ENCODE measurements at places on chromosomes 1 and 21.

- DNase-seq, result no peak
Observed at GRCh38 chr21:45383615-45384201, 21.3 kb upstream of the COL18A1 start.

DNA sequence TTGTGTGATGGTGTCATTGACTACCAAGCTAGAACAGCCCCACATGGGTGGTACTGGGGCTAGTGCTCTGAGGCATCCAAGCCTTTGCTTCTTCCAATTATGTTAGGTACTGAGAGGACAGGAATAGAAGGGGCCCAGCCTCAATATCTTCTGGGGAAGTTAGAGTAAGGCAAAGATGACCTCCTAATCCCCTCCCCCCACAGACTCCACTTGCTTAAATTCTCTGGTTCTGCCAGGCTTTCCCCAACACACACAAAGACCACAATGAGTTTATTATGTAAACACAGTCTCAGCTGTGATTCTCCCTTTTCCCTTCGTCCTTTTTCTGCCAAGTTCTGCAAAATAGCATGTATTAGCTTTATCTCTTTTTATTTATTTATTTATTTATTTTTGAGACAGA is 3.1 kb upstream of the TACSTD2 start:
- no peak for DNase-seq

- DNase-seq, result no peak
Observed at GRCh38 chr1:53595906-53596305, 136.7 kb downstream of the DMRTB1 start.

DNA sequence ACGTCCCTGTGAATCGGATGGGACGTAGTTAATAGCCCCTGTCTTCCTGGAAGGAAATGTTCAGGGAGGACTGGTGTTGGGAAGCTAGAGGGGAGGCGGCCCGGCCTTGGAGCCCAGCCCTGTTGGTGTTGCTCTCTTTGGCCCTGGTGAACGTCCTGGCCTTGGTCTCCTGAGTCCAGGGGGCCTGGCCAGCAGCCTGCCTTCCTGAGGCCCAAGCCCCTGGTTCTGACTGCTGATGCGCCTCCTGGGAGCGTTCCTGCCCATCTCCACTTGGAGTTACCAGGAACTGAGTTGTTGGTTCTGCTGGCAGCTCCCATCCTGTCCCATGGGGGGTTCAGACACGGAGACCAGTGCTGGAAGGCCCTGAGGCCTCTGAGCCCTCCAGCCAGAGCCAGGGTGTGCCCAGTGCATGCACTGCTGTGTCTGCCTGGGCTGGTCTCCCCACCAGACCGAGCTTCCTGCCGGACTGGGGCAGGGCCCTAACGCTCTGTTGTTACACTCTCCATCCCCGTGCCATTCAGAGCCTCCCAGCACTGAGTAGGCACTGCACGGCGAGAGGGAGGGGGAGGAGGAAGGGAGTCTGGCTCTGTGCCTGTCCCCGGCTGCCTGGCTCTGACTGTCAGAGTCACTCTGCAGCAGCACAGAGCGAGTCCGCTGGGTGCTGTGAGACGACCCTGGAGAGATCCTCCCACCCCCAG is 382.5 kb upstream of the VAMP3 start:
- no peak for DNase-seq

DNA sequence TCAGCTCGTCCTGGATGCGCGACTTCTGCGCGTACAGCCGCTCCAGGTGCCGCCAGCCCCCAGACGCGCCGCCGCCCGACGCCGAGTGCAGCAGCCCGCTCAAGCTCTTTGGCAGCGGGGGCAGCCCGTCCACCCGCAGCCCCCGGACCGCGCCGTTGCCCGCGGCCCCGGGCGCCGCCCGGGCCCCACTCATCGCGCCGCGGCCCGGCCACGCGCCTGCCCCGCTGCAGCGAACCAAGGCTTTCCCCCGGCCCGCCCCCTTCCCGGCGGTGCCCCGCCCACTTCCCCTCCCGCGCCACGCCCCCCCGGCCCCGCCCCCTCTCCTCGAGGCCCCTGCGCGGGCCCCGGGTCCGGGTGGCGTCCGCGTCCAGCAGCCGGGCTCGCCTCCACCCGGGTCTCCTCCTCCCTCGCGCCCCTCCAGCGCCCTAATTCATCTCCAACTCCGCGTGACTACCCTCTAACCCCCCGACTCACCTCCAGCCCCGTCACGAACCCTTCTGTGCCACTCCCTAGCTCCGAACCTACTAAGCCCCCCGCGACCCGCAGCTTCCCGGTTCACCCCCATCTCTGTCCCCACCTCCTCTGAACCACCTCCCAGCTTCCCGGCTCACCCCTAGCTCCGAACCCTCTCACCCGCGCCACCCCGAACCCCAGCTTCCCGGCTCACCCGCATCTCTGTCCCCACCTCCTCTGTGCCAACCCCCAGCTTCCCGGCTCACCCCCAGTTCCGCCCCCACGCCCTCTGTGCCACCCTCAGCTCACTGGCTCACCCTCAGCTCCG is at the start of gene FAM89A:
Gene FAM89A (minus strand): TSS at position 236 of the 781 bp plus-strand sequence. CDS start 43 bp downstream, at position 193.
- peak; percentile 68 for DNase-seq

GRCh38 chr21:29181799-29182470 is 51.5 kb downstream of the MAP3K7CL start:
- DNase-seq, result no peak

DNA sequence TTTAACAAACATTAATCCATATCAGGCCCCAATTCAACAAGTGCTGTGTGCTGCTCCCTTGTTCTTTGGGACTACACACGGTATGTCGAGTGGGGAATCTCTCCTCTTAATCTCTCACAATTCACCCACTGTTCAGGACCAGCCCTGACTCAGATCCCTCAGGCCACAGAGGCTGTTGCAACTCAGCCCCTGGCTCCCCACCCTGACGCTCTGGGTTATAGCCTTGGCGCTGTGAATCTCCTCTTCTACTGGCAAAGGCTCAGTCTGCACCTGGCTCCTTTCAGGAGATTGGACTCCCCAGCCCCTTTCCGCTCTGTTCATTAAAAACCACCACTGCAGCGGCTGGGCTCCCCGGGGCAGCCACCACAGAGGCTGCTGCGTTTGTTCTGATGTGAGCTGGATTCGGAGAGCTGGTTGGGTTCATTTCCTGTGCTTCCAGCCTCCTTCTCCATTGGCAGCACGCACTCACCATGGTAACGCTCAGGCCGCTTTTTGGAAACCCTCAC is 13.0 kb downstream of the CAPN8 start:
- DNase-seq, result no peak

DNA sequence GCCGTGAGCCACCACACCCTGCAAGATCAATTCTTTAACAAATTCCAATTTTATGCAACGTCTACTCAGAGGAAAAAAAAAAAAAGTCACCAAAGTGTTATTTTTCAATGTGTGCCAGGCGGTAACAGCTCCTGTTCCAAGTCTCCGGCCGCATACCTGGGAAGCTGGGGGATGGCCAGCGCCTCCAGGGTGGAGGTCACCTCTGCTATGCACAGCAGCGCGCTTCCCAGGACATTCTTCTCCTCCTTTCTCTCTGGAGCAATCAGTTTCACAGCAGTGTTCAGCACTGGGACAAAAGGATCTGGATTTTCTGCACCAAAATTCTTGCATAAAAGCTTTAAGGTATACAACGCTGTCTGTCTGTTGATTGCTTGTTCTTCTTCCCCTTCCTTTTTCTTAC is 34.3 kb downstream of the LGALS8 start:
- DNase-seq, result no peak

DNA sequence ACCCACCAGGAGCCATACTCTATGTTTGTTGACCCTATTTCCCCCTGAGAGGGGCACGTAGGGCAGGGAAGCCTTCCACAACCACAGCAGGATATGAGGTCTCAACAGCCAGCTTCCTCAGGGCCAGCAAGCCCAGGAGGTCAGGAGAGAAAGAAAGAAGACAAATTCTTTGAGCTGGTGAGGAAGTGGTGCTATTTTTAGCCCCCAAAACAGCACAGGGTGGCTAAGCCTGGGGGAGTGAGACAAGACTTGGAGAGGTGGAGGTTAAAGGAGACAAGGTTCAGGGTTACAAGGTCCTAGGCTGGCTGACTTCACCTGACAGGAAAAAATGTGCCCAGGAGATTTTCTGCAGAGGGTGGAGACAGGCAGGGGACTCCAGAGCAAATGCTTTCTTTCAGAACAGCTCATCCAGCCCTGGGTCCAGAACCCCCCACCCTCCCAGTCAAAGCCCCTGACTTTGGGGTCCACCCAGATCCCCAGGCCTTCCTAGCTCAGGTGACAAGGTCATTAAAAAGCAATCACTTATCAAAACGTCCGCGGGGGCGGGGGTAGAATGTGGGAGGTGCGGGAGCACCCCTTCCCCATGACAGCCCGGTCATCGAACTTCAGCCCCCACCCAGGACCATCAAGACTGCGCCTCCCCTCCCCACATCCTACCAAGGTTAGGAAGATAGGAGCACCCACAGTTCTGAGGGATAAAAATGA is 1.3 kb downstream of the SV2A start:
- DNase-seq, result no peak

- no peak for DNase-seq
Observed at GRCh38 chr1:28986306-28986910, 72.0 kb downstream of the EPB41 start.

DNA sequence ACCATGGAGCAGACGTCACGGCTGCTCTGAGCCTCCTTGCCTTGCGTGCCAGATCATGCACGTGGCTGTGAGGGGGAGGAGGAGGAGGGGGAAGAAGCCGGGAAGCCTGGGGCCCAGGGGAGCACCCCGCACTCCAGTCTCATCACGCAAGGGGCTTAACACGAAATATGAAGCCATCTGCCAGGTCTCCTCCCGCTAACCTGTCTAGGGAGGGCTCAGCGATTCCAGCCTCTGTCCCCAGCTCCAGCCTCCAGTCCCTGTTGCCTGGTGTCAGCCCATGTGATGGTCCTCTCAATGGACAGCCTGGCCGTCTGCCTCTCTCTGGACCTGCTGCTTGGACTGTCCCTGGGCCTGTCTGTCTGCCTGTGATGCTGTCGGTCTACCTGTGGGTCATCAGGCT is 22.5 kb upstream of the C1QA start:
- DNase-seq, result no peak

DNA sequence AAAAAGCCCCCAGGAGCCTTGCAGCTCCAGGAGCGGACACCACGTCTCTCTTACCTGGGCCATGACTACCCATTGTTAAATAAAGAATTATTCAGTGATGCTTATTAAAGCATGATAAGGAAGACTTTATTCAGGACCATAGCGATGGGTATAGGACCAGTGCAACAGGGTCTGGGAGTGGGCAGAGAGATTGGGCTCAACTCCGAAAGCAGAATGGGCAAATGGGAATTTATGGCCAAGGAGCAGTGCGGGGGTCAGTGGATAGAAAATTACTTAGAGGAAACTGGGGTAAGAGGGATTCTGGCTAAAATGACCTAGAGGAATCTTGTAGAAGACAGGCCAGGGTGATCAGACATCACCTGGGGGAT is 580 bp upstream of the ATP5PO start:
- no peak for DNase-seq

DNA sequence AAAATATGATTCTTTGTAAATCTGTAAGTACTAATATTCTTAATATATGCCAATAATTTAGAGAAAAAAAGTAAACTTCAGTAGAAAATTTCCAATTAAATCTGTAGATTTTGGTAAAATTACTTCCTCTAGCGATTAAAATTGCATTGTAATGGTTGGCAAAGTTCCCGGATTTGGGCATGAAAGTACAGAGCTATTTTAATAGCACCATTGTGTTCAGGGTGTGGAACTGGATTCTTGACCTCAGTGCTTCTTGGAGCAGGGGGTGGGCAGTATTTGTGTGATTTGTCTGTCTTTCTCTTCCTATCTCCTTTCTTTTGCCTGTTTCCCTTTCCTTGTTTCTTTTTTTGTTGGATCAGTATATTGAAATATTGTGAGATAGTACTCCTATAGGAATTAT is 72.1 kb downstream of the DNM3 start:
- DNase-seq, result no peak

GRCh38 chr21:37223804-37224345 is 43.3 kb downstream of the VPS26C start:
- no peak for DNase-seq

DNA sequence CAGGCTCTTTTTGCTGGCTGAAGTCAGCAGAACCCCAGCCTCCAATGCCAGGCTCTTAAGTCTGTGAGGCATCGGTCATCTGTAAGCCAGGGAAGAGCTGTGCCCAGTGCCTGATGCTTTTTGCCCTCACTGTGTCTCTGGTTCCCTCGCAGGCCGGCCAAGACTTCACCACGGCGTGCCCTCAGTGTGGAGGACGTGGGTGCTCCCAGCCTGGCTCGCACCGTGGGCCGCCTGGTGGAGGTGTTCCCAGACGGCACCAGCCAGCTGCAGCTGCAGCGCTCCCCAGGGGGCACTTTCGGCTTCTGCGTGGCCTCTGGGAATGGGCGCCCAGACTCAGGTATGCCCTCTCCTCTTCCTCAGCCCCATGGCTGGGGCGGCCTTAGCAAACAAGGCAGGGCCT is 32.5 kb downstream of the KIAA1614 start:
- no peak for DNase-seq

DNA sequence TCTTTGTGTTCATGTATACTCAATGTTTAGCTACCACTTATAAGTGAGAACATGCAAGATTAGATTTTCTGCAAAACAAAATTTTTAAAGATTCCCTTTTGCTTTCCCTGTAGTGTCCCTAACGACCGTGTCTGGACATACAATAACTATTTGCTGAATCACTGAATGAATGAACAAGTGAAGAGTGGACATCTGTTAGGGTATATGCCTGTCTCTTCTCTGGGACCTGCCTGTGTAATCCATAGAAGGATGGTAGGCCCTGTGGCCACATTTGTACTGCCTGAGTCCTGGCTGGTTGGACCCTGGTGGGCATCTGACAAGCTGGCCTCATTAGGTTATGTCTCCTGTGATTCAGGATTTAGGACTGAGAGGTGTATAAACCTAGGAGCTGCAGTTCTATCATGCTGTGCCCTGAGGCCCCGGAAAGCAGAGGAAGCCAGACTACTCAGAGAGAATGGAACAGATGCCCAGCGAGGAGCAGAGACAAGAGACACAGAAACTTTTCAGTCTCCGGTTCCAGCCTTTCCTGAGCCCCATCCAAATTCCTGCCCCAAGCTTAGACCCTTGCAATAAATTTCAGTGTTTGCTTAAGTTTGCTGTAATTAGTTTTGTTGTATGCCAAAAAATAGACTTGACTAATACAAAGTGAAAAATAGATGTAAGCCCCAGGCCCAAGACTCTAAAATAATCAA is 7.5 kb upstream of the NCF2 start:
- no peak for DNase-seq

DNA sequence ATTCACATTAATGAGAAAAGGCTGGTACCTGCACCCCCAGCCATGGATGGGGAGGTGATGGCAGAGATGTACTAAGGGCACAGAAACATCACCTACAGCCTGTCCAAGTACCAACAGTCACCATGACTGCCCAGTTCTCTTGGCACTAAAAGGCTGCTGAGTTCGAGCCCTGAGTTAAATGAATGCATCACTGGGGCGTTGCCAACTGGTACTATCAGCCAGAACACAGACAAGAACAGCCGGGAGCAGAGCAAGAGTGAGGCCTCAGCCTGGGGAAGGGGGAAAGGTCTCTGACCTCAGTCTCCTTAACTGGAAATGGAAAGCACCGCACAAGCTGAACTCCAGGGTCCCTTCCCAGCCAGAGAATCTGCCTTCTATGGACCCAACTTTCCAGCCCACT is 60.5 kb downstream of the GLIS1 start:
- DNase-seq, result no peak

Data from activated T-helper 9 cell treated with anti-CD3 and anti-CD28 coated beads, Interleukin-2, amount 50 U/mL, for 16 hours (primary cell).